ENCODE measurements at places on chromosomes 7 and 10. TPM values are rescaled to one million over a fixed set of nuclear protein-coding genes. Genes with fewer than 3 reads are reported as not detected.

Gene FFAR4
- not detected for total RNA-seq

Gene MOGAT3
- total RNA-seq = not detected

Gene CUZD1
- total RNA-seq = 3.0 TPM

Gene ENO4
- 0.37 TPM for total RNA-seq

Gene KAT6B
- 119 TPM for total RNA-seq

Gene HOXA6
- 0.49 TPM for total RNA-seq

Gene TMEM236
- 0.27 TPM for total RNA-seq

Gene IQUB
- 0.27 TPM for total RNA-seq

Gene NUTM2D
- 4.2 TPM for total RNA-seq

Gene PAPSS2
- total RNA-seq = not detected

Gene TPK1
- 26.4 TPM for total RNA-seq

All from B cell (primary cell).